ENCODE measurements at places on chromosomes 3 and 15.

GRCh38 chr15:75217012-75217411 is 15.3 kb downstream of the C15orf39 start:
- no peak for DNase-seq

GRCh38 chr3:188345223-188345622 is 191.3 kb downstream of the LPP start:
- DNase-seq, result no peak

- DNase-seq, result no peak
Measured at GRCh38 chr3:123813876-123814275, 70.3 kb downstream of the MYLK start.

GRCh38 chr3:177893331-177893730 is 642.9 kb upstream of the KCNMB2 start:
- no peak for DNase-seq

DNA sequence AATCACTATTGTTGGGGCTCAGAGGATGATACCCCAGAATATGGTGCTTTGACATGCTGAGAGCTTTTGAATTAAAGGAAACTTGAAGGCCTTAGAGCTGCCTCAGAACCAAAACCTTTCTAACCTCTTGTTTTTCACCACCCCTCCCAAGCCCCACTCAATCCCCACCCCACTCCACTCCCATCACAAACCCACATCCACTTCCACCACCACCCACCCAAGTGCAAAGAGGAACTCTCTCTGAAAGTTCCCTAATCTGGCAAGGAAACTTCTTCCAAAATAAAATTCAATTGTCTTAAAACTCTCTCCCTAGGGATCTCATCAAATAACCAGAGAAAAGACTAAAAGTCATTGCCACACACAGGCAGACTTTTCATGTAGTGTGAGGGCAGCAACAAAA is 301.2 kb upstream of the ARHGEF26 start:
- no peak for DNase-seq

GRCh38 chr15:48579945-48580671 is 65.4 kb downstream of the FBN1 start:
- no peak for DNase-seq

DNA sequence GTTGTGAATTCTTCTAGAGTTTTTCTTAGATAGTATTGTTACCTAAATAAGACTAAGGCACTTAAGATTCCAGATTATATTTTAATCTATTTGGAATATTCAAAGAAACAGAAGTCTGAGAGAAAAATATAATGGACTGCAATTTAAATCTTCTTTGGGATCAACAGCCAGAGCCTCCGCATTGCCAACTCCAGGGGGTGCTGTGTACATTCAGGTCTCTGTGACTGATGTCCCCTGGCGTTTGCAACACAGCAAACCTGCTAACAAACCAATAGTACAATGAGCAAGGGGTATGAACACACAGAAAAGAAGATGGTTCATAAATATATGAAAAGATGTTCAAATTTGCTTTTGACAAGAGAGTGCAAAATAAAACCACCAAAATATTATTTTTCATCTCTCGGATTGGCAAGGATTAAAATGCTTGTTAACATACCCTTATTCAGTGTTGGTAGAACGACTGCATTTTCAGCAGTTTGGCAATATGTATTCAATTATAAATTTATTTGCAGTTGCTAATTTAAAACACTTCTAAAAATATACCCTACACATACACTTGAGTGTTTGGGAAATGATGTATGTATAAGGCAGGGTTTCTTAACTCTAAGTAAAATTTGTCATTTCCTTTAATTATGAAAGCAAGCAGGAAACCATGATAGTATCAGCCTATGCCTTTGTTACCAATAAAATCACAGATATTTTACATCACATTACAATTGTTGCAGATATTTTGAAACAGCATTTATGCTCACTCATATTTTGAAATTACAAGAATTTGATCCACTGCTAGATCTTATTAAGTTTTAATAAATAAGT is 16.1 kb upstream of the TM4SF1 start:
- no peak for DNase-seq

GRCh38 chr3:25536521-25537391 is 108.7 kb downstream of the RARB start:
- DNase-seq, result no peak

- DNase-seq, result no peak
Measured at GRCh38 chr15:39979606-39980005, 45.7 kb downstream of the EIF2AK4 start.

DNA sequence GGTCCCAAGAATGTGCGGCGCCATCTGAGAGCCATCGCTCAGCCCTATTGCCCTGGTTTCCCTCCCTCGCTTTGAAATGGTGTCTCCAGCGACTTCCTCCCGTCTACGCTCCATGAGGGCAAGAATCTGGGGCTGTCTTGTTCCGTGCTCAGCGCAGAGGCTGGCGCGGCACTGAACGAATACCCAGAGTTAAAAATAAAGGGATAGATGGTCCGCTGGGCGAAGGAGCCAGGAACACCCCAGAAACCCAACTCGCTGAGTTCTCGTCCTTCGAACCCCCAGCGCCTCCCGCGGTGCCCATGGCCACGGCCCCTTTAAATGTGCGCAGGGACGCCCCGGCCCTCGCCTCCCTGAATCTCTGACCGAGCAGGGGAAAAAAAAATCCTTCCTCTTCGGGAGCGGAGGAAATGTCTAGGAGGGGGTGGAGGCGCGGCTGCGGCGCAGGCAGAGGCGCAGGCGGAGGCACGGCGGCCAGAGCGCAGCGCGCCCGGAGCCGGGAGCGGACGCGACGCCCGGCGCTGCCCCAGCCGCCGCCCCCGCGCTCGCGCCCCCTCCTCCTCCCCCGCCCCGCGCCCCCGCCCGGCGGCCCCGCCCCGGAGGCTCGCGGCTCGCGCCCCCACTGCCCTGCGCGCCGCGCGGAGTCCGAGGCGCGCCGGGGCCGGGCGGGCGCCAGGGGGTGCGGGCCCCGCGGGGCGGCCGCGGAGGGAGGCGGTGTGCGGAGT is 8.5 kb upstream of the FGD5 start:
- no peak for DNase-seq

GRCh38 chr15:49731187-49732099 is 110.6 kb downstream of the DTWD1 start:
- DNase-seq, result no peak

DNA sequence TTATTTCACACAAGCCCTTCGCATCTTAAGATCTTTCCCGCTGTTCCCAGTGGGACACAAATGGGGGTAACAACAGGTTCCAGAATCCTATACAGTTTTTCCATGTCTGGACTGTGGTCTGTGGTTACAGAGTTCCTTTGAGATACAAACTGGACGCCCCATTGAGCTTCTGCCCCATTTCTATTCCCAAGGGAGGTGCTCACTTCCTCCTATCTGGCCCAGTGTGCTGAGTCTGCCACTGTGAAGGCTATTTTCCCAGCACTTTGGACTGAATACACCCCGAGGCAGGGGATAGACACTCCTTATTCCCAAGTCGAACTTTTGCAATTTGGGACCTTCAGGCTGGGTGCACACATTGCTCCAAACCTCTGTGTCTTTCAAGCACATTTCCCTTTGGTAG is 44.0 kb downstream of the MESD start:
- no peak for DNase-seq

DNA sequence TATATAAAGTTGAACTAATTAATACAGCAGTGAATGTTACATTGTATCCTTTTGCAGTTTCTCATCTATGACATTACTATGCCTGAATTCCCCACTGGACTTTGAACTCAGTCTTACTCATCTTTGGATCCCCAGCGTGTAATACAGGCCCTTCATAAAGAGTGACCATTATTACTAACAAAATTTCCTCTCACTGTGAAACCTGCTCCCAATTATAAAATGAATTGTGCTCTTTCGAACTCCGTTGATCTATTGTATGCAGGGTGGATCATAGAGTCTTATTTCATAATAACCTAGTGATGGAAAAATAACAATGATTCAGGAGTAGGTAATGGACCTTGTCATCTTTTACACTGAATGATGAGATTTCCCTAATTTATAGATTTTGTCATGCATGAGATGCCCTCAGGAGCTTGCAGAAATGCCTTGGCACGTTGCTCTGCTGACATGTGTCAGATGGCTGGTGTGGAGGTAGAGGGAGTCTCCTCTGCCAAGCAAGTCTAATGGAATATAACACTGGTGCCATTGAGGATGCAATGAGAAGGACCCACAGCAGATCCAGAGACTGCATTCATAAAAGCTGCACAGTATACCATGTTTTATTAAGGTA is 25.5 kb downstream of the B3GNT5 start:
- no peak for DNase-seq

DNA sequence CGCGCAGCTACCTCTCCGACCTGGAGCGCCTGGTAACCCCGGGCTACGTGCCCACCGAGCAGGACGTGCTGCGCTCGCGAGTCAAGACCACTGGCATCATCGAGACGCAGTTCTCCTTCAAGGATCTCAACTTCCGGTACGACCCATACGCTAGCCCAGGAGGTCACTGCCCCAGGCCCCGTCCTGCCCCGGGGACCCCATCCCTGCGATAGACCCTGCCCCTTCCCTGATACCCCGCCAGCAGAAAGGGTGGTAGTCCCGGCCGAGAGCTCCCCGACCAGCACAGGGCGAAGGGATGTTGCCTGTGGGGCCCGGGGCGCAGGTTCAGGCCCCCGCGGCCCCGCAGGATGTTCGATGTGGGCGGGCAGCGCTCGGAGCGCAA is 2.3 kb downstream of the GNAT1 start:
- no peak for DNase-seq

DNA sequence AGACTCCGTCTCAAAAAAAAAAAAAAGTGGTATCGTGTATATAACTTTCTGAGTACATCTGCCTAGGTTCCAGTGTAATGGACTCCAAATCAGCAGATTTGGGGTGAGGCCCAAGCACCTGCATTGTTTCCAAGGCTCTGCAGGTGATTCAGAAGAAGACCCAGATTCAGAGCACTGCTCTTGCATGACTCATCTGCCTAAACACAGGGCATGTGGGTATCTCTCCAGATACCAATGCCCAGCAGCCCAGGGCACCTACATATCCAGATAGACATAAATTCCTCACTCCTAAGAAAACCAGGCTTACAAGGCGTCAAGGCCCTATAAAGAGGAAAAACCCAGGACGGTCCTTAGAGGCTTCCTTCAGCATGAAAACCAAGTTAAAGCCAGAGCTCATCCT is 24.3 kb downstream of the NDUFAF1 start:
- DNase-seq, result no peak

- no peak for DNase-seq
Measured at GRCh38 chr15:71392861-71393283, 277.6 kb downstream of the THSD4 start.

- no peak for DNase-seq
Measured at GRCh38 chr3:172146349-172146748, 107.0 kb downstream of the FNDC3B start.

DNA sequence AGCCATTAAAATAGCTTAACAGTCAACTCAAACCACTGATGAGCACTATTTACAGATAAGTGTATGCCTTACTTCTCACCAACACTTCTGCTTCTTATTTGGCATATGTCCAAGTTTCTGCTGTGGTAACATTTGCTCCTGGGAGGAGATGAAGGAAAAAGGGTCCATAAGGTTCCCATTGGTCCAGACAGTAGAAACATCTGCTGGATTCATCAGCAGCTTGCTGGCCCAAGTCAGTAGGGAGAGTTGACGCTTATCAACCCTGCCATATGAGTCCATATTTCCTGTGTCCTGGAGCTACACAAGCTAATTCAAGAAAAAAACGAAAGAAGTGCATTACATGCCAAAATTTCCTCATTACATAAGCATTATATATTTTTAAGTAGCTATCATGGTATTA is 824.5 kb downstream of the CADM2 start:
- no peak for DNase-seq

GRCh38 chr3:155326901-155327300 is 33.4 kb upstream of the STRIT1 start:
- DNase-seq, result no peak

DNA sequence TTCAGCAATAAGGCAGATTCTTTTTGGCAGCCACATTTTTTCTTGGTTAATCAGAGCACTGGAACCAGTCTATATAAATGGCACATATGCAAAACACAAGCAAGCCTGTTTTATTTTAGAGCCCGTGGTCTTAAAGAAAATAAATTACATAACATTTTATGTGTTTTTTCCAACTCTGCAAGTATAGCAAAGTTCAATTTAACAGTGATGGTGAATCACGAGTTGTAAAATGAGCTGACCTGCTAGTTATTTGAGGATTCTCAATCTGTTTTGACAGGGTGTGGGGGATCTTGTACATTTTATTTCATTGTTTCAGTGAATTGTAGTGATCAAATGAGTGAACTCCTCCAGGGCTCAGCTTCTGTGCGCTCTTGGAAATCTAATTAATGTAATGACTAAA is 2.7 kb downstream of the ARHGEF26 start:
- no peak for DNase-seq

GRCh38 chr3:134239538-134239937 is 11.1 kb downstream of the RYK start:
- no peak for DNase-seq

GRCh38 chr15:93451265-93451664 is 362.3 kb upstream of the RGMA start:
- no peak for DNase-seq

GRCh38 chr3:72191209-72191960 is 406.4 kb upstream of the PROK2 start:
- no peak for DNase-seq

GRCh38 chr3:59237121-59237520 is 187.3 kb upstream of the CFAP20DC start:
- no peak for DNase-seq

GRCh38 chr3:121073011-121073410 is 165.0 kb downstream of the STXBP5L start:
- no peak for DNase-seq

DNA sequence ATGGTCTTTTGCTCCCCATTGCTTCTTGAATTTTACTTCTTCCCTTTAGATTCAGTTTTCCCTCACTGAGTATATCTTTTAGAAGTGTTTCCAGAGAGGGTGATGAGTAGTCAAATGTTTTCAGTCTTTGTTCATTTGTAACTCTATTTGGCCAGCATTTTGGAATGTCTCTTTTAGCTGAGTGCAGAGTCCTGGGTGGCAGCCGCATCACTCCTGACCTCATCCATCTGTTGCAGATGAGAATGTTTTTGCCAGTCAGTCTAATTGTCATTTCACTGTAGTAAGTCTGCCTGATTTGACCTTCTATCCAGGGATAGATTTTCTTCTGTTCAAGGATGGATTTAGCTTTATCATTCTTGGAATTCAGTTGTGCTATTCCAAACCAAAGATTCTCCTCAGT is 7.3 kb downstream of the SRPRB start:
- DNase-seq, result no peak

DNA sequence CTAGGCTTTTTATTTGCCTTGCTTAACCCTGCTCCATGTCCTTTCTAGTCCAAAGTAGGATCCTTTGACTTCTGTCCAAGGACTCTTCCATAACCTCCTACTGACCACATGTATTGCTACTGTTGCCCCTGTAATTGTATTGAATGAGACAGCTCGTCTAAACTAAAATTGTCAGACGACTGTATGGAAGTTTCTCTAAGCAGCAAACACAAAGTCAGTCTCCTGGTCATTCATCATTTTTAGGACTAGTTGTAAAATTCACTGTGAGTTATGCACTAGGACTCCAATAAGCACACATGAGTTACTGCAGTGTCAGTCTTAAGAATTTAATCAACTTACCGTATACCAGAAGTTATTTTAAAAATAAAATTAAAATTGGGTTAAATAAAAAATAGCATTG is 32.8 kb downstream of the SLTM start:
- no peak for DNase-seq

Data from natural killer cell treated with Interleukin-12 subunit alpha and Interleukin-12 subunit beta and Interleukin-15 and Interleukin-18, amount 100 ng/mL, for 72 hours (primary cell).